Hypothalamus (tissue), 51 donors: ENCODE measurements at places on chromosomes 2 and 18.

DNA sequence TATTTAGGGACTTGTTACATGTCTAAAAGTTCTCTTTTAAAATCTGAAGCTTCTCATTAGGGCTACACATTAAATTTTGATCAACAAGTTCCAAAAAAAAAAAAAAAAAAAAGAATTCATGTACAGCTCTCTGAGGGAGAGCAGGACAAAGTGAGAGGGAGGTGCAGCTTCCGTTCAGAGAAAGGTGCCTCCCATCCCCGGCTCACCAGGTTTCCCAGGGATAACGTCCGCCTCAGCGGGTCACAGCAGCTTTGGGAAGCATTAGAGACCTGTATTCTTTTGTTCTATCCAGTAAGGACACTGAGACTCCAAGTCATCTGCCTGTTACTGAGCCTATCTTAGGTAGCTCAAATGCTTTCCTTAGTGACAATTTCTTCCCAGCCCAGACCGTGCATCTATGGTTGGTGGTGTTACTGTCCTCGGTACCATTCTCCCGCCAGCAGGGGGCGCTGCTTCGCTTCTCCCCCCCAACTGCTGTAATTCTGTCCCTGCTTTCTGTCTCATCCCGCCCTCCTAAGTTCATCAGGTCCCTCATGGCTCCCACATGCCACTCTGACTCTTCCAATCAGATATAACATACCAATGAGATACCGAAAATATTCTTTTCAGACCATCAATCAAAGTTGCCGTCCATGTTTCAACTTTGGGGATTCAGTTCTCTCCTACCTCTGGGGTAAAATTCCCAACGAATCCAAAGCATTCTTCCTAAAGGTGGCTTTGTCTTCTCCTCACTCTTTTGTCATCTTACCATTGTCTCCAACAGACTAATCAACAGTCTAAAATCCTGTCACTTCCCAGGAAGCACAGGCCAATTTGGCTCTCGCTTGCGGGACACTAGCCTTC, 466.5 kb downstream of the METTL4 start:
- DNase-seq: peak; percentile 1

GRCh38 chr2:151191001-151191400, 70.7 kb downstream of the RBM43 start:
- no peak for DNase-seq

DNA sequence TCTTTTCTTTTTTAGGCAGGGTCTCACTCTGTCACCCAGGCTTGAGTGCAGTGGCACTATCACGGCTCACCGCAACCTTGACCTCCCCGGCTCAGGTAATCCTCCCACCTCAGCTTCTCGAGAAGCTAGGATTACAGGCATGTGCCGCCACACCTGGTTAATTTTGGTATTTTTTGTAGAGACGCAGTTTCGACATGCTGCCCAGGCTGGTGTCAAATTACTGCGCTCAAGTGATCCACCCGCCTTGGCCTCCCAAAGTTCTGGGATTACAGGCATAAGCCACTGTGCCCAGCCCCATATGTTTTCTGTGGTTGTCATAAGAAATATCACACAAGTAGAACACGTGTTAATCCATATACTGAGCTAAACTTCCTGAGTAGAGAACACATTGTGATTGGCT, 14.6 kb downstream of the ENOSF1 start:
- no peak for DNase-seq

GRCh38 chr2:231260442-231261208, 62.2 kb downstream of the ARMC9 start:
- no peak for DNase-seq

DNA sequence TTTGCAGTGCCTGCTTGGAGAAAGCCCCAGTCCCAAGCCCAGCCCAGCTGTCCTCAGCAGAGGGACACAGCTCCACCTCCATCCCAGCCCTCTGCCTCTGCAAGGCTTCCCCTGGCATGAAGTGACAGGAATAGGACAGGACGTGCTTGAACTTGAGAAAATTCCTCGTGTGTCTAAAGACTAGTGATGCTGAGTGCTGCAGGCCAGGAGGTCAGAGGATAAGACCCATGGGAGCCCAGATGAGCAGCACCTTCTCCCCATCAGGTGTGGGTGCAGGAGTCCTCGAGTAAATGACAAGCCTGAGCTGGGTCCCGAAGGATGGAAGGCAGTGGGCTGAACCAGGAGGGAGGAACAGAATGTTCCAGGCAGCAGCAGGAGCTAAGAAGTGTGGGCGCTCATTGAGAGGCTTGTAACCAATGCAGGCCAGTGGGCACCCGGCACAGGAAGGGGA, 67.8 kb upstream of the UXS1 start:
- DNase-seq: no peak

DNA sequence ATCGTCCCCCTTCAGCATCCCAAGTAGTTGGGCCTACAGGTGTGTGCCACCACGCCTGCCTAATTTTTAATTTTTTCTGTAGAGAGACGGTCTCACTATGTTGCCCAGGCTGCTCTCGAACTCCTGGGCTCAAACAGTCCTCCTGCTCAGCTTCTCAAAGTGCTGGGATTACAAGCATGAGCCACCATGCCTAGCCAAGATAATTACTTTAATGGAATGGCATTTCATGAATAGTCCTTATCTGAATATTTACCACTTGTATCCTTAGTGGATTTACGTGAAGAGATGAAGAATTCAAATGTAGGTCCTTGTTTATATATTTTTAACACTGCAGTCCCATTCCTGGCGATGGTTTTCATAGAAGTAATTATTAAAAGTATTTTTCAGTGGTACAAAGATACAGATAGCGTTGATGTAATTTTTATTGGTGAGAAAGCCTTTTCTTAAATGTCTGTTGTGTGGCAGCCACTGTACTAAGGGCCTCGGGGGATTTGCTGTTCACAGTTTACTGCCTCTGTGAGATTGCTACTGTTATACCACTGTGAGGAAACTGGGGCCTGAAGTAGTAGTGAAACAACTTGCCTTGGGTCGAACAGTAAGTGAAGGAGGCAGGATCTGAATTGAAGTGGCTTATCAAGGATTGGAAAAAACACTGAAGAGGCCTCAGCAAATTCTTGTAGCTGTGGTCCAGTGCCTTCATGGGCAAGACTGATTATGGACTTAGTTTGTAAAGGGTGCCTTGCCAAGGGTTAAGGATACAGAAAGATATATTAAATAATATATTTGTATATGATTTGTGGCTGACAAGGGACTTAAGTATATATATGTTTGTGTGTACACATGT, 151.2 kb downstream of the PRPF40A start:
- DNase-seq: no peak

DNA sequence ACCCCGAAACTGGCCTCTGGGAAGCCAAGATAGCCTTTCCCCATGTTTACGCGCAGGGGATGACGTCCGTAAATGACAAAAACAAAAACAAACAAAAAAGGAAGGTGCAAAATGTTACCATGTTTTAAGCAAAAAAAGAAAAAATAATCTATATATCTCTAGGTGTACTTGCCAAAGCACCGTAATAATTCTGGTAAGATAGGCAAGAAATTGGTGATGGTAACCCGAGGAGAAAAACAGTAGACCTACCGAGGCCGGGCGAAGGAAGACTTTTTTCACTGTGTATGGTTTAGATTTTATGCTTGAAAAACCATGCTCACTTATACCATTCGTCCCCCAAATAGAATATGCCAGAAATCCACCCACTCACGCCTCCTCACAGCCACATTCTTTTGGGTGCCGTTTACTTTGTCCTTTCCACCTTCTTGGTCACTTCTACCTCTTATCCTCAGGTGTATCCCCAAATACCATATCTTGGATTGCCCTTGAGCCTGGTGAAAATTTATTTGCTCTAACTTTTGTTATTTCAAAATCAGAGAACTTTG, 8.0 kb downstream of the GATA6 start:
- no peak for DNase-seq

- no peak for DNase-seq
These were observed 56.6 kb downstream of the LCLAT1 start for GRCh38 chr2:30503695-30504052.

DNA sequence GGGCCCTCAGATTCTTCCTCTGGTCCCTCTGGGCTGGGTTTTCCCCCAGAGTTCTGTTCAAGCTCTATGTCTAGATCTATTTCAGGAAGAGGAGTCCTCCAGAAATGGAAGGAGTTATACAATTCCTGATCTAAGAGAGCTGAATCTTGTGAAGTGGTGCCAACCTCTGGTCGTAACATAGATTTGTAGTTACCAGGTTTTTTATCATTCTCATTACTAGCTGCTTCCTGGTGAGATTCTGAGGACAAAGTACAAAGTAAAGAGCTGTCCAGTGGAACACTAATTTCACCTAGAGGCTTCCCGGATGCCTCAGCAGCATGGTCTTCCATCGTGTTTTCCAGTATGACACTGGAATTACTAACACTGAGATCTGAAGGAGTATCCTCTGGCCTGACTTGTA, 44.1 kb downstream of the PPP4R1 start:
- DNase-seq: no peak

DNA sequence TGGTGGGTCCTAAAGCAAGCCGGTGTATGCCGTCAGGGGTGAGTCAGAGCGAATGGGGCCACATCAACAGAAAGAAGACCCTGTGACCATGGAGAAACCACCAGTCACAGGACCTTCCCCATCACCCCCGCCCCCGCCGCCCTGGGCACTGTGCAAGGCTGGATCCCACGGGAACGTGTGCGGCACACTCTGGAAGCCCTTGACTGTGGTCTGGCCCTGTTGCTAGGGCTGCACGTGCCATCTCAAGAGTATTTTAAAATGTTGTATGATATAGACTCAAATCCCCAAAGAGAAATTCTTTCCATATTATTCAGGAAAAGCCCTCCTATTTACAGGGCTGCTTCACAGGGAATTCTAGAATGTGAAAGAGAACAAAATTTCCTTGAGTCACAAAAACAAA, 174.8 kb downstream of the BCL2 start:
- no peak for DNase-seq

DNA sequence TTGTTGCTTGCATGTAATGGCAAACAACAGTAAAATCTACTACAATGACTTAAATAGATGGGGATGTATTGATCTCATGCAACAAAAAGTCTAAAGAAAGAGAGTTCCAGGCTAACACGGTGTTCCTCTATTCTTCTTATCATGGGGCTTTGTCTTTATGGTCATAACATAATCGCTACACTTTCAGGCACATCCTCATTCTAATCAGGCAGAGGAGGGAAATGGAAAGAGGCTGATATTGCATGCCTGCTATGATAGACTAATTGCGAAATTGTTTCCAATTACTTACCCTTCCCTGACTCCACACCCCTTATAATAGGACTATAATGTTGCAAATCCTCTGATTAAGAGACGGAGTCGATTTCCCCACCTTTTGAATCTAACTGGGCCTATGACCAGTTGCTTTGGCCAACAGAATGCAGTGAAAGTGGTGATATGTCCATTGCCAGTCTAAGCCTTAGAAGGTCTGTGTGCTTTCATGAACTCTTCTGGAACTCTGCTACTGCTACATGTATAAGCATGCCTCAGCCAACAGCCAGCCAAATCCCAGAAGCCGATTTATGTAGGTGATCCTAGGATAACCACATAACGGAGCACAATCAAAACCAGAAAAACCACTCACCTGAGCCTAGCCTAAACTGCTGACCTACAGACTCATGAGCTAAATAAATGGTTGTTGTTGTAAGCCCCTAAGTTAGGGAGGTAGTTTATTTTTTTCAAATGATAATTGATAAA, 180.3 kb upstream of the TACR1 start:
- no peak for DNase-seq

GRCh38 chr2:75573145-75573878, 12.6 kb upstream of the EVA1A start:
- DNase-seq: no peak

GRCh38 chr2:149666809-149667320, 79.3 kb upstream of the MMADHC start:
- no peak for DNase-seq

DNA sequence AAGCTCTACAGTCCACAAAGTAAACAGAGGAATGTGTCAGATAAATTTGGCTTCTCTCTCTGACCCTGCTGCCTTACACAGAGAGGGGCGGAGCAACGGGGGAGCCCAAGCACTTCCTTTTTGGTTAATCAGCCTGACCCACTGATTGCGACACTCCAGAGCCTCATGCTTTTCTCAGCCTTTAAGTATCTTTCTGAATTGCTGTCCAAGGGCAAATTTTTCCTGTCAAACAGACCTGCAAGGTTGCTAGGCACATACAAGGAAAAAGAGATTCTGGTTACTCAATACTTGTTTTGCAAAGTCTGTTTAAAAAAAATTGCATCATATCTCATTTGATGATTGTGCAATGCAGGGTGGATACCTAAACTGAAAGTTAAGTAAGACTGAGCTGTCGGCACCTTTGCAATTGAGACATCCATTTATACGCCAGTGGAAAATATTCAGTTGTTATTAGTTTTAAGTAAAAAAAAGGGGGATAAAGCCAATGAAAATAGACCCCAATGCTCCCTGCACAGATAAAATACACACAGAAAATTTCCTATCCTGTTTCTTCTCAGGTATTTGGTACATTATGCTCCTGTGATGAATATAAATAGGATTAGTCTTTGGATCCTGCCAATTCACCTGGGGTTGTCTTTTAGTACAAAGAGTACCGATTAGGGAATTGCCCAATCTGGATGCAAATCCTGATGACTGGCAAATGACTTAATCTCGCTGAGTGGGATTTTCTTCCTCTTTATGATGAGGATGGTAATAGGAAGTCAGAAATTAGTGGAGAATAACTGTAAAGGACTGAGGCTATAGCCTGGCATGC, 260.2 kb upstream of the TRIB2 start:
- DNase-seq: peak; percentile 6

- DNase-seq: no peak
These were observed 223.9 kb downstream of the ERBB4 start for GRCh38 chr2:212314680-212315079.

DNA sequence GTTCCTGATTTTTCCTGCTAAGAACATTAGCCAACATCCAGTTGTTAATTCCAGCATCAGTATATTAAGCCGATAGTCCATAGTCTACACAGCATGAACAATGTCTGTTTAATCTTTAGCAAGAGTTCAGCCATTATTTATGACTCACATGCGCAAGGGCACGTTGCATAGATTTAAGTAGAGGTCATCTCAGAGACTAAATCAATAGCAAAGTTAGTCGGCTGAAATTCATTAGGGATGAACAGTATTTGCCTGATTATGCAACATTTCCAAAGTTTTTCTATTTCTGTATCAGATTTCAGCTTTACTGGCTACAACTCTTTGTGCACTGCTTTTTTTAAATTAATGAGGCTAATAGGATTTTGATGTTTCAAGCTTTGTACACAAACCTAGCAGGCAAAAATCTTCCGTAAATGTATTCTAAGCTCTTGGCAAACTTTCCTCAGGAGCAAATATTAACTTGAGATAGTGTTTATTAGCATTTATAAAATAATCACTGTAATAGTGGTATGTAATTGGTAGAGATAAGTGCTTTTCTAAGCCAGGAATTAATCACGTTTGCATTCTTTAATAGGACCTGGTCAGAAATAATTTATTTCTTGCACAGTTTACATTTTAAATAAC, 578.7 kb upstream of the ID2 start:
- DNase-seq: no peak

DNA sequence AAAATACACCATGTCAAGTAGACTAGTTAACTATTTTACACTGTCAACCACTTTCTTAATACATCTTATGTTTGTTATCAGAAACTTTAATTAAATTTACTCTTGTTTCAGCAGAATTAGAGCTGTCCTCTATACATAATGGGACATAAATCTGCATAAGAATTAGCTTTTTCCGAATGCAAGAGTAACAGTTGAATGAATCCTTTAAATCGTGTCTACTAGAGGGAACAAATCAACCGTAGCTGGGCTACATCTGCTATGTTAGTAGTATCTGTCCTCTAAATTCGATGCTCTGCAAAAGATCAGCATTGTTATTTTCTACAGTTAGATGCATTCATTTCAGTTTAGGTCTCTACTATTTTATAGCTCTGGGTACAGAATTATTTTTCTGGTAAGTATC, 1090.6 kb downstream of the DPP10 start:
- DNase-seq: no peak
